ENCODE measurements at places on chromosomes 7 and 10. TPM values are rescaled to one million over a fixed set of nuclear protein-coding genes. Genes with fewer than 3 reads are reported as not detected.

The MYOF gene
- total RNA-seq: 376 TPM

DNA sequence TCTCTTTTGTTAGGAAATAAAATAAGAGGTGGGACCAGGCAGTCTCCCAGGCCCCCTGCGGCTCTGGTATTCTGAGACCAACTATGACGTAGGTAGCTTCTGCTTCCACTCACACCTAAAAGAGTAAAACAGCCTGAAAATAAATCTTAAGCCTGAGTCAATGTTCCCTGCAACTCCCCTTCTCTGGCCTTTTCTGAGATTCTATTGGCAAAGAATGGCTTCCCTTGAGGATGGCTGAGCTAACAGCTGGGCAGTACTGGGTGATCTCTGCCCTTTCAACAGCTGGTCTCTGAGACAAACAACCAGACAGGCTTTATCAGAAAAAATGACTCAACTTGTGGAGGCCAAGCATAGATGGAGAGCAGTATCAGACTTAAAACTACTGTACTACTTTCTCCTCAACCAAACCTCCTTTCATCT lies 58.7 kb downstream of the CREB3L2 start:
- no peak for DNase-seq

DNA sequence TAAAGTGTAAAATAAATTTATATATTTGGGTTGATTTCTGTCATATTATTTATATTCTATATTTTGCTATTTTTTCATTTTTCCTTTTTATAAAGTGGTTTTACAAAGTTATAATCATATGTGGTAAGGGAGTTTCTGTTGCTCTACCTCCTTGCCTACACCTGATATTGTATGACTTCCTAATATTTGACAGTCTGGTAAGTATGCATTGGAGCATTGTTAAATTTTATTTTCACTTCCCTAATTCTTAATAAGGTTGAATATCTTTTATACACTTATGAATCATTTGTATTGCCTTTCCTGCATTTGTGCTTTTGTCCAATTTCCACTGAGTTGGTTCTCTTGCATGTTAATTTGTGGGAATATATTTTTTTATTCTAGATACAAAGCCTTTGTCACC lies 492.4 kb downstream of the GRID1 start:
- no peak for DNase-seq

DNA sequence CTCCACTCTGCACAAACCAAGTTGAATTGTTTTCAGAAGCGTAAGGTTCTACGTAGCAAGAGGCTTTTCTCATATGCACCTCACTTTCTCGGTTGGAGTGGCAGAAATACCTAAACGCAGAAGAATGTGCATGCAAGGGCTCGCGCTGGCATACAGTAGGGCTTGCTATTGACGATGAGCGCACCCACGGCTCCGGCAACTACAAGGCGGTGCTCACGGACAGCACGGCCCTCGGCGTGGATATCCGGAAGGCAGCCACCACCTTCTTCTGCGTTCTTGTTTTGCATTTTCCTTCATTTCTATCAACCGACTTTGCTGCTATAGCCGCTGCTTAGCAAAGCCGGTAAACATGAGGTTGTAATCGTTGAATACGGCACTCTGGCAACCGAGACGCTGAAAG lies 51.1 kb upstream of the UBE3C start:
- DNase-seq: no peak

The CNOT4 gene
- total RNA-seq: 22.3 TPM

The EBLN1 gene
- total RNA-seq: not detected

GRCh38 chr7:633381-634018 lies 93.0 kb upstream of the DNAAF5 start:
- no peak for DNase-seq

DNA sequence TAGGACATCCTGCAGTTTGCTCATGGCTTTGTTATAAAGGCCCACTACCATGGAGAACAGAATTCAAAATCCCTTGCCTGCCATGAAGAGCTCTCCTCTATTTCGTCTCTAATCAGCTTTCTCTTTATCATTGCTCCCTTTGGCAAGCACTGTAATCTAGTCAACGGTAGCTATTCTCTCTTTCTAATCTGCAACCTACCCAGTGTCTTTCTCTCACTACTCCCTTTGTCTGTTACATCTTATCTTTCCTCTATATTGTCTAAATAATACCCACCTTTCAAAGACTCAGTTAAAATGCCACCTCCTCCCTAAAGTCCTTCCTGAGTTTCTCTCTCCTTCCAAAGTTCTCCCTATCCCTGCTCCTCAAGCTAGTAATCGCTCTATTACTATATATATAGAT lies 108.1 kb downstream of the FZD1 start:
- no peak for DNase-seq

The IGF2BP3 gene
- total RNA-seq: 80.2 TPM

- no peak for DNase-seq
Observed at GRCh38 chr10:45555795-45556194, 116.8 kb downstream of the ZFAND4 start.

DNA sequence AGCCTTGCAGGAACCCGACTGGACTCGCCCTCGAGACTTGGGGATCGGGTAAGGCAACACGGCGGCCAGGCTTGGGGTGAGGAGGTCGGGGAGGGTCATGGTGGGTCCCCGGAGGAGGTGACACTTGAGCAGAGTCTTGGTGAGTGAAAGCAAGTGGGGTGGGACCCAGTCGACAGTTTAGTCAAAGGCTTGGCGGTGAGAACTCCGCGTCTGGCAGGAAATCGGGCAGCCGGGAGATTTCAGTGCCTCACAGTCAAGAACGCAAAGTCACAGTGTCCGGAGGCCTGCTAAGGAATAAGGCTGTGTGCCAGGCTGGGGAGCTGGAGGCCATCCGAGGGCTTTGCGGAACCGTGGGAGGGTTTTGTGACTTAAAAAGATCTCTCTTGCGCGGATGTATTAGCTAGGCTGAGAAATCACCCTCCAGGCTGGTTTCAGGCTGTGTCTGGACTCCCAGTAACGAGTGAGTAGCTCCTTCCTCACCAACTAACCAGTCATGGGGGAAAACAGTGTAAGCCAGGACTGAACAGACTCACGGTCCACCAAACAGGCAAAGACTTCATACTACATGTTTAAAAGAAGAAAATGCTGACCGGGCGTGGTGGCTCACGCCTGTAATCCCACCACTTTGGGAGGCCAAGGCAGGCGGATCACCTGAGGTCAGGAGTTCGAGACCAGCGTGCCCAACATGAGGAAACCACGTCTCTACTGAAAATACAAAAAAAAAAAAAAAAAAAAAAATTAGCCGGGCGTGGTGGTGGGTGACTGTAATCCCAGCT lies 613 bp downstream of the AP5Z1 start:
- no peak for DNase-seq

The SCART1 gene
- total RNA-seq: 0.57 TPM

DNA sequence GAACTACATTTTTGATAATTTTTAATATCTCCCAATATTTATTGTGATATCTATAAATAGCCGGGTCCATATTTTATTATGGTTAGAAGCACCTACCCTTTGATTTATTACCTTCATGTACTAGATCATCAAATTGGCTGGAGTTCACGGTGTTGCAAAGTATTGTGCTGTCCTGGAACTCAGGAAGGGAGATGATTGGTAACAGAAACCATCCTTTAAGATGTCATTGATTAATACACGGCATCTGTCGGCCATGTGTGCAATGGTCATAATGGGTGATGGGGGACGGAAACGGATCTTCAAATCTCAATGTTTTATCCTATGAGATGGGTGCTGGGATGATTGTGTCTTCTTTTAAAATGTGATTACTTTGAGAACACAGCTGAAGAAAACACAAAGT lies 157.0 kb downstream of the NEBL start:
- DNase-seq: no peak

DNA sequence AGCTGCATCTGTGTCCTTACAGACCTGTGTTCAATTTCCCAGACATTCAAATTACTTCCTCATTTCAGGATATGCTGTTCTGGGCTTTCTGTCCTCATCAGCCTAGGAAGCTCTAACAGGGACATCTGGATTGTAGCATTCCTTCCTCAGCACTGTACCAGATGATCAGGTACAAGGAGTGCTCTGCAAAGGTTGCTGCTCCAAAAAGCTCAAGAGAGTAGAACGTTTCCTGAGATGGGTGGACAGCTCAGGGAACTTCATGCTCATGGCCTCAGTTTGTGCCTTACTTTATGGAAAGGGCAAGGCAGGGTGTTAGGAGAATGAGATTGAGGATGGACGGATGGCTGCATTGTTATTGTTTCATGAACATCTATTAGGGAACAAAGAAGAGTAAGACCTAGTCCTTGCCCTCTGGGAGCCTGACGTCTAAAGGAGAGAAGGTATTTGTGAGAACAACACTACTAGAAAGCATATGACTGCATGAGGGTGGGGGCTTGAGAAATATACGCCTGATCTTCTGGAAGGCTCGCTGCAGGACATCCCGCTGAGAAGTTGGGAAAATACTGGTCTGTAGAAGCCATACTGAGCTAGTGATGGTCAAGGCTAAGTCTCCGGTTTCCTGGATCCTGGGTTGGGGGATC lies 10.5 kb upstream of the ZNF212 start:
- DNase-seq: no peak

Measured in Panc1 (cell line).